ENCODE measurements at places on chromosomes 13 and 19.

GRCh38 chr13:30466358-30466714, 600 bp upstream of the HMGB1 start:
- no peak for DNase-seq

- DNase-seq, result no peak
Measured at GRCh38 chr19:1673645-1674292, 21.4 kb upstream of the TCF3 start.

- no peak for DNase-seq
Measured at GRCh38 chr19:8585894-8586750, 8.9 kb upstream of the MYO1F start.

GRCh38 chr19:42466521-42467182, 23.9 kb upstream of the CXCL17 start:
- DNase-seq, result no peak

DNA sequence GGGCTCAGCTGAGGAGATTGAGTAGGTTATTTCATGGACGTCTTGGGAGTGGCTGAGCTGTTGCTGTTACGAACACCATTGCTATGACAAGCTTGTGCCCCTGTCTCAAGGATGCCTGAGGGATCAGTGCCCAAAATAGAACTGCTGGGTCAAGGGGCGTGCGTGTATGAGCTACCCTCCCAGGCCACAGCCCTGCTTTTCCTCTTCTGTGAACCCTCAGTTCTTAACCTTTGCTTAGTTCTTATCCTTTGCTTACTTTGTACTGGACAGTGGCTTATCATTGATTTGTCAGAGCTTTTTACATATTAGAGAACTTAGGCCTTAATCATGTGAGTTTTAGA, 9.0 kb downstream of the ARHGAP45 start:
- DNase-seq, result no peak

GRCh38 chr13:40480012-40480914, 186.2 kb downstream of the FOXO1 start:
- peak; percentile 35 for DNase-seq

DNA sequence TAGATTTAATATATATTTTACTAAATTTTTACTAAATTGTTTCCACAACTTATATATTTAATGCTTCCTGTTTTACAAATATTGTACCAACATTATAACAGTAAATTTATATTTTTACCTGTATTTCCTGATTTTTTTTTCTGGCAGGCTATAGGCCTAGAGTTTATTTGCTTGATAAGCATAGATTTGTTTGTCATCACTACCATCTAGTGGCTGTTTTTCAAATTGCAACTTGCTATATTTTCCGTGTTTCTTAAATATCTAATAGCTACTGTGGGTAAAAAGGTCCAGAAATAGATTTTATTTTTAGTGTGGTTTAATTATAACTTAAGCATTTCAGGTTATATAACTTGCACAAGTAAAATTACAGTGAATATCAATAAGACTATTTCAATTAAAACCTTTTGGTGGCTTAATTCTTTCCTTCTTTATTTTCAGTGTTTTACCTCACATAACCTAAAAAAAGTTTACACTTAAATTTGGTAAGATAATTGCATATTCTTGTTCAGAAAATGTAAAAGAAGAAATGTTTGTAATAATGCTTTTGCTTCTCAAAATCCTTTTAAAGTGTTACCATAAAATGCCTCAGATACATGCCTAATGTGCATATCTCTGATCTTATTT, 60.6 kb downstream of the NDFIP2 start:
- peak; percentile 17 for DNase-seq

DNA sequence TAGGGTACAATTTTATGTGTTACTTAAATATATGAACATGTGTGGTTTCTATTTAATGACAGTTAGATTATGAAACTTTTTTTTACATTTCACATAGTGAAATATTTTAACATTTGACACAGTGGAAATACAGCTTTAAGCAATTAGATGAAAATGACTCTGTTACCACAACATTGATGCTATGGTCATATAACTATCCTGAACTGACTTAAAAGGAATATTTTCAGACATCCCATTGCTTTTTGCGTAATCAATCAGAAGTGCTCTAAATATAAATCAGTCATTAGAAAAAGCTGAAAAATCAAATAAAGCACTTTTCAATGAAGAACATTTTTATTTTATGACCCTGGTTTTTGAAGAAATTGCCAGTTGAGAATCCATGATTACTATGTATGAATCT, 80.3 kb downstream of the UFM1 start:
- DNase-seq, result no peak

DNA sequence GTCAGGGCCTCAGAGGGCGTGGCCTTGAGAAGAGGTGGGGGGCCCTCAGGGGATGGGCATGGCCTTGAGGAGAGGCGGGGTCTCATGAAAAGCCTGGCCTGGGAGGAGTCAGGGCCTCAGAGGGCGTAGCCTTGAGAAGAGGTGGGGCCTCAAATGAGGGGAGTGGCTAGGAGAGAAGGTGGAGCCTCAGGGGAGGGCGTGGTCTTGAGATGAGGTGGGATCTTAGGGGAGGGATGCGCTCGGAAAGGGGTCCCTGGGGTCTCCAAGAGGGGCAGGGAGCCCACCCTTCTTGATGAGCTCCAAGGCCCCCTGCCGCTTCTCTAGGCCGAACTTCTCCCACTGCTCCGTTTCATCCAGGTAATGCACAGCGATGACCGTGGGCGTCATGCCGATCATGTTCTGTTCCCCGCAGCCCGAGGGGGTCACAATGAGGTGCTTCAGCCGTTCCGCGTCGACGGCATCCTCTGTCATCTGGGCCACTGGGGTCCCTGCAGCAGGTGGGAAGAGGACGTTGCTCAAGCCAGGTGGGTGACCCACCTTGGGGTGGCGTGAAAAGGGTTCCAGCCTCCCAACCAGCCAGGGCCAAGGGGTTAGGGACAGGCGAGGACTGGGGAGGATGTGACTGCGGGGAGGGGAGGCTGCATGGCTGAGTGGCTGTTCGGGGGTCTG, 24.3 kb upstream of the TNFSF14 start:
- DNase-seq, result no peak

- no peak for DNase-seq
Measured at GRCh38 chr13:67130444-67130843, 99.7 kb downstream of the PCDH9 start.

DNA sequence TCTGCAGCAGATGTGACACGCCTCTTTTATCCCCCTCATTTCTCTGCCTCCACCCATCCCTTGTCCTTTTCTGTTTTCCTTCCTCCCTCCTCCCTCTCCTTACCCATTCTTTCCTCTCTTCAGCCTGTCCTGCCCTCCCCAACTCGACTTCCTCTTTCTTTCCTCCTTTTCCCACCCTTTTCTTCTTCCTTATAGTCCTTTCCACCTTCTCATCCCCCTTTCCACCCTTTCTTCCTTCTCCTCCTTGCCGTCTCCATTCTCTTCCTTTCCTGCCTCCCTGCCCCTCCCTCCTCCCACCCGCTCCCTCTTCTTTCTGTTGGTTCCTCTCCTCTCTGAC, 688 bp upstream of the ZNF71 start:
- DNase-seq, result no peak

DNA sequence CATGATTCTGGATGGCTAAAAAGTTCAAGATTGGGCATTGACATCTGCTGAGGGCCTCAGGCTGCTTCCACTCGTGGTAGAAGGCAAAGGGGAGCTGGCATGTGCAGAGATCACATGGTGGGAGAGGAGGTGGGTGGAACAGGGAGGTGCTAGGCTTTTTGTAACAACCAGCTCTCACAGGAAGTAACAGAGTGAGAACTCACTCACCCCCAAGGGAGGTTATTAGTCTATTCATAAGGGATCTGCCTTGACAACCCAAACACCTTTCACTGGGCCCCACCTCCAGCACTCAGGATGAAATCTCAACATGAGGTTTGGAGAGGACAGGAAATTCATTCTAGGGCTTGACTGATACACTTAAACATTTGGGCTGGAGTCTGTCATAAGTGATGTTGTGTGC, 197.7 kb upstream of the RNF113B start:
- DNase-seq, result no peak

GRCh38 chr13:73698859-73699258, 435.3 kb downstream of the KLF12 start:
- DNase-seq, result no peak

DNA sequence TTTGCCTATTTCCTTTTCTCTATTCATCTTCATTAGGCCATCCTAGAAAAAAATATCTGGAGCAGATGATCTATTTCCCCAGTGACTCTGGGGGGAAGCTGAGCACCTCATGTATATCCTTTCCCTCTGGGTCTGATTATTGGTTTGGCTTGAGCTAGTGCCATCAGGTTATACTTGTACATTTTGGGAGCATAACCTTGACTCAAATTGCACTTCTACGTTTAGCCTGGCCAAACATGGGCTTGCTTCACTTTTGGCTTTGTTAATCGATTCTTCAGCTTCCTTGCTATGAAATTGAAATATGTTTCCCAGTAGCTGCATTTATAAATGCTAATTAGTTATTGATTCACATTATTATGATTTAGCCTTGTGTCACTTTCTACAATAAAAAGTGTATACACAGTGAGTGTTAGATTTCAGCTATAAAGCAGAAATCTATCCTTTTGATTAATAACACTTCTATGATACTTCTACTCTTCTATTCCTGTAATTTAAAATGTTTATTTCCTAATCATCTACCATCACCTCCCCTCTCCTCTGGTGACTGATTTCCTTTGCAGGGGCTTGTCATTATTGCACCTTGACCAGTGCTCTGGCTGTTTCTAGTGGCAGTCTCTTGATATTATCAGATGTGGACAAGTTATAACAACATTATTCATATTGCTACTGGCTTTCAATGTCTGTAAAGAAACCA, 37.3 kb downstream of the TNFSF11 start:
- no peak for DNase-seq

DNA sequence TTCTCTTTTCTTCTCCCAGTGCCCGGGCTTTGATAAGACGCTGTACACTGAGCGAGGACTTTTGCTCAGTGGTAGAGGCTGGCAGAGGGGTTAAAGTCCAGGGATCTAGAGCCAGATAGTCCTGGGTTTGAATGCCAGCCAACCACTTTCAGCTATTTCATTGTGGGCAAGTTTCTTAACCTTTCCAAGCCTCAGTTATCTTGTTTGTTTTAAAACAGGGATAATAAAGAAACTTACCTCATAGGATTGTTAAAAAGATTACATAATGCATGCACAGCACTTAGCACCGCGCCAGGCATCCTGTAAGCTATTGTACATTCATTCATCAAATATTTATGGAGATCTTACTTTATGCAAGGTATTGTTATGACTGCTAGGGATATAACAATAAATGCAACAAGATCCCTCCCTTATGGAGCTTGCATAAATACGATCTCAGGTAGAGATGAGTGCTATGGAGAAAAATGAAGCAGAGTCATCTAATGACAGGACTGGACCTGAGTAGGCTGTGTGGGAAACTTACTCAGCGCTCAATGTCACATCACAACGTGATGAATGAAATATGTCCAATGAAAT, 70.8 kb downstream of the LNX2 start:
- no peak for DNase-seq

DNA sequence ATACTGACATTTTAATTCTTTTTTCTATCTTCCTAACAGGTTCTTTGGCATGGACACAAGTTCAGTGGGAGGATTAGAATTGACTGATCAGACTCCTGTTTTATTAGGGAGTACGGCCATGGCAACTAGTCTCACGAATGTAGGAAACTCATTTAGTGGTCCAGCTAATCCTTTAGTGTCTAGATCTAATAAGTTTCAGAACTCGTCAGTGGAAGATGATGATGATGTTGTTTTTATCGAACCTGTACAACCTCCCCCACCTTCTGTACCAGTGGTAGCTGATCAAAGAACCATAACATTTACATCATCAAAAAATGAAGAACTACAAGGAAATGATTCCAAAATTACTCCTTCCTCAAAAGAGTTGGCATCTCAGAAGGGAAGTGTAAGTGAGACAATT, 34.5 kb downstream of the ZMYM2 start:
- DNase-seq, result no peak

DNA sequence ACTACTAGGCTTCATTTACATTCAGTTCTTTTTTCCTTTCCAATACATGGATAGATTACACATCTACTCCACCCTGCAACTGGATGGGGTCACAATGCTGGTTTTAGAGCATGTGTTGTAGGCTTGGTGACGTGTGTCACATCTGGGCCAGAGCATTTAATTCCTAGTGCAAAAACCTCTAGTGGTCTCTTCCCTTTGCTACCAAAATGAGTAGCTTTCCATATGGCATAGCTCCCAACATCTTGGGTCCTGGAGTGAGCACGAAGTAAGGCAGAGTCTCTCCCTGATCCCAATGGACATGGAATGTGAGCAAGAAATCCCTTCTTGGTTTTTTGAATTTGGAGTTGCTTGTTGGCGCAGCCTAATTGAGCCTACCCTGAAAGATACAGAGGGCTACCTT, 51.7 kb downstream of the TNFSF11 start:
- DNase-seq, result no peak

GRCh38 chr19:18905513-18906236, 9.7 kb upstream of the CERS1 start:
- DNase-seq, result peak; percentile 40

- DNase-seq, result no peak
Measured at GRCh38 chr13:51282322-51282721, 57.2 kb upstream of the SERPINE3 start.

- no peak for DNase-seq
Measured at GRCh38 chr13:103134271-103134670, 68.1 kb upstream of the SLC10A2 start.

GRCh38 chr13:79281339-79281747, 124.7 kb downstream of the RBM26 start:
- DNase-seq, result no peak

DNA sequence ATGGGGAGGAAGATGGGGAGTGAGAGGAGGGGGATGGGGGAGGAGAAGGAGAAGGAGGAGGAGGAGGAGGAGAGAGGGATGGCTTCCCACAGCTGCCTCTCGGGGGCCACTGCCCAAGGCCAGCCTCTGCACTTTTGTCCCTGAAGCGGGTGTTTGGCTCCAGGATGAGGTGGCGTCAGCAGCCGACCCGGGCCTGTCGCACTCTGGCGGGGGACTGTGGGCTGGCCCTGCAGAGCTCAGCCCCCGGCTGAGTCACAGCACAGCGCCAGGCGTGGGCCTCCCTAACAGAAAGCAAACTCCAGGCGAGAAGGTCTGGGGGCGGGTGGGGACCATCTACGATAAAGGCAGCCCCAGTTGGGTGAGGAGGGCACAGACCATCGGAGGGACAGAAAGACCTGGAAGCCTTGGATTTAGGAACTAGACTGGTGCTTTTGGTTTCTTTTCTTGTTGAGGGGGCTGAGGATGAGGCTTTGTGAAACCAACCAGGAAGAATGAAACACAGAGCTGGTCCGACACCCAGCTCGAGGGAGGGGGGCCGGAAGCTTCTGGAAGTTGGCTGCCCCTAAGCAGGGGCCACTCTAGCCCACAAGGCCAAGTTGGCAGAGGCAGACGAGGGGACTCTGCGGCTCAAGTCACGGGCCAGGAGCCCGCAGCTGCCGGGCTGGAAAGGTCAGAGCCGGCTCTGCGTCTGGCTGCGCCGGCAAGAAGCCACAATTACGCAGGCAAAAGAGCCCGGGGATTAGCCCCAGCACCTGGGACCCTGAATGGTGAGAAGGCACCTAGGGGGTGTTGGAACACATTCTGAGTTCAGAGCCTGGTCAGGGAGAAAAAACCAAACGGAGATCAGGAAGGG, 18.2 kb downstream of the LSM4 start:
- DNase-seq, result peak; percentile 88
